Uterine smooth muscle cell (primary cell): ENCODE measurements at places on chromosomes 13 and 19. TPM values are rescaled to one million over a fixed set of nuclear protein-coding genes. Genes with fewer than 3 reads are reported as not detected.

CGB8 gene
- total RNA-seq = not detected in 2 replicates

NLRP9 gene
- not detected in 2 replicates for total RNA-seq

GRK1 gene
- total RNA-seq = 0.11 TPM in 1 of 2 replicates, not detected in the other

PSG6 gene
- total RNA-seq = 0.11 TPM in 1 of 2 replicates, not detected in the other

PTPRS gene
- 117 and 145 TPM in 2 replicates for total RNA-seq

ZNF468 gene
- 28.7 and 29.2 TPM in 2 replicates for total RNA-seq

GTF2F2 gene
- total RNA-seq = 26.7 and 32.5 TPM in 2 replicates

CLEC17A gene
- total RNA-seq = 0.12 TPM in 1 of 2 replicates, not detected in the other

NOVA2 gene
- under 0.01 TPM in 1 of 2 replicates, not detected in the other for total RNA-seq

GGN gene
- 0.11 and 0.62 TPM in 2 replicates for total RNA-seq

TMEM86B gene
- 1.6 and 1.7 TPM in 2 replicates for total RNA-seq

TEX29 gene
- total RNA-seq = not detected in 2 replicates

N4BP2L2 gene
- total RNA-seq = 102 and 107 TPM in 2 replicates

RNF225 gene
- total RNA-seq = 0.37 TPM in 1 of 2 replicates, not detected in the other

ATXN8OS gene
- not detected in 2 replicates for total RNA-seq

VAV1 gene
- total RNA-seq = not detected in 2 replicates

PCDH9 gene
- 3.2 and 3.6 TPM in 2 replicates for total RNA-seq

ZNF225 gene
- total RNA-seq = 5.9 and 6.7 TPM in 2 replicates

SLC6A16 gene
- total RNA-seq = under 0.01 TPM in 2 replicates

XPO4 gene
- total RNA-seq = 21.1 and 29.8 TPM in 2 replicates

SIGLEC8 gene
- not detected in 2 replicates for total RNA-seq

PSG11 gene
- total RNA-seq = 0.11 TPM in 1 of 2 replicates, not detected in the other

MAMSTR gene
- total RNA-seq = 1.1 and 1.2 TPM in 2 replicates

MBD3L3 gene
- not detected in 2 replicates for total RNA-seq

MADCAM1 gene
- 0.11 TPM in 1 of 2 replicates, not detected in the other for total RNA-seq

MISP gene
- 0.12 TPM in 1 of 2 replicates, not detected in the other for total RNA-seq

DAND5 gene
- 0.12 TPM in 1 of 2 replicates, not detected in the other for total RNA-seq

DLEU7 gene
- not detected in 2 replicates for total RNA-seq

WDR88 gene
- not detected in 2 replicates for total RNA-seq

GRAMD1A gene
- 21.7 and 29.6 TPM in 2 replicates for total RNA-seq

EBI3 gene
- not detected in 2 replicates for total RNA-seq

METTL21C gene
- total RNA-seq = not detected in 2 replicates

GJB6 gene
- not detected in 2 replicates for total RNA-seq

FPR3 gene
- not detected in 2 replicates for total RNA-seq

CGB5 gene
- total RNA-seq = not detected in 2 replicates

NLRP7 gene
- total RNA-seq = 0.22 TPM in 1 of 2 replicates, not detected in the other

ATP4A gene
- not detected in 2 replicates for total RNA-seq

CABP5 gene
- total RNA-seq = not detected in 2 replicates

ZNF569 gene
- total RNA-seq = 5.3 and 7.1 TPM in 2 replicates

CERS1 gene
- 0.89 and 1.1 TPM in 2 replicates for total RNA-seq

KLK15 gene
- not detected in 2 replicates for total RNA-seq

CEACAM20 gene
- not detected in 2 replicates for total RNA-seq

NDUFA3 gene
- 14.0 and 14.7 TPM in 2 replicates for total RNA-seq

TEX101 gene
- total RNA-seq = not detected in 2 replicates

KLK2 gene
- 0.22 TPM in 1 of 2 replicates, not detected in the other for total RNA-seq

CACTIN gene
- total RNA-seq = 29.1 and 34.2 TPM in 2 replicates

LGALS4 gene
- total RNA-seq = not detected in 2 replicates

COX7A1 gene
- 4.5 and 12.9 TPM in 2 replicates for total RNA-seq
